Activated naive CD4-positive, alpha-beta T cell treated with anti-CD3 and anti-CD28 coated beads, Interleukin-2, amount 10 ng/mL, durations not matched to agents 7 days and 5 days (primary cell): ENCODE measurements at places on chromosomes 4 and X.

DNA sequence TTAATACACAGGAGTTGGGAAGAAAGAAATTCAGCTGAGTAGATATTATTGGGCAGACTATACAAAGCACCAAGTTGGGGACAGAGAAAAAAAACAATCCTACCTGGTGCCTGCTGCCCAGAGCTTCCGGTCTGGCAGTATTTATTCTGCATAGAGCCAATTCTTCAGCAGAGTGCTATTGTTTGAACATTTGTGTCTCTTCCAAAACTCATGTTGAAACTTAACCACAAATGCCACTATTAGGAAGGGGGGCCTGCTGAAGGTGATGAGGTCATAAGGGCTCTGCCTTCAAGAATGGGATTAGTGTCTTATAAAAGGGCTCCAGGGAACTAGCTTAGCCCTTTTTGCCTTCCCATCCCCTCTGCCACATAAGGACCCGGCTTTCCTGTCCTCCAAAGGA, 136.2 kb downstream of the EVC2 start:
- H3K27ac ChIP-seq = no peak overlapping the region
- H3K4me1 ChIP-seq = no peaks in the 10 kb centered on the region
- no peaks in the 10 kb centered on the region for H3K27me3 ChIP-seq
- H3K36me3 ChIP-seq = no peaks in the 10 kb centered on the region

GRCh38 chrX:70025464-70025863, 24.3 kb downstream of the AWAT2 start:
- no peaks in the 10 kb centered on the region for H3K27me3 ChIP-seq
- H3K4me1 ChIP-seq = peaks cover 64% of the 10 kb centered on the region
- no peak for DNase-seq
- no peak overlapping the region for H3K4me3 ChIP-seq
- no peak overlapping the region for H3K27ac ChIP-seq

DNA sequence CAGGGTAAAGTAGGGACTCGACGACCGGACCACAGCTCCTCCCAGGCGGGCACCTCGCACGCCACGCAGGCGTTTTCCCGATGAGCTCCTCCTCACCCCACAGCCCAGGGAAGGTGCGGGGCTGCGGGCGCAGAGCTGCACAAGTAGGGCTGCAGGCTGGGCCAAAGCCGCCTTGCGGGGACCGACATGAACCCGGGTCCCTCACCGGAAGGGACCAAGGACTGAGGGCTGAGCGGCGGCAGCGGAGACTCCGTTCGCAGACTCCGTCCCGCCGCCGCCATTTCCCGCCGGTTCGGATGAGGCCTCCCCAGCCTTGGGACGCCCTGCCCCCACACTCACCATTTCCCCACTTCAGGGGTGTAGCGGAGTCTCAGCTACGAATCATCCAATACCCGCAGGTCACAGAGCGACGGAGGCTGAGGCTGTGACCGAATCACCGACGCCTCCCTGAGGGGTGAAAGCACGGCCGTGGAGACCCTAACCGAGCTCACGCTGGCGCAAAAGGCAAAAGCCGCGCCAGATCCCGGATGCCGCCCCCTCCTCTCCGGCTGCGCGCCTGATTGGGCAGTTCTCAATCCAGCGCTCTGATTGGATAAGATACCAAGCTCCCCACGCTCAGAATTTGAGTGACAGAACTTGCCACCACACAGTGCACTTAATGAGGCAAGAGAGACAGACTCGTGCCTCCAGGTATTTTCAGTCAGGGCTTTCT, at the start of gene ZNF732:
ZNF732 (minus strand) TSS at position 506 of the 712 bp plus-strand sequence; CDS start at position 342, 164 bp downstream.
- H3K27me3 ChIP-seq = peaks cover 26% of the 10 kb centered on the region
- DNase-seq = no peak
- H3K27ac ChIP-seq = no peak within 1 kb of the TSS
- H3K36me3 ChIP-seq = peaks cover 7% of the 10 kb centered on the region

GRCh38 chr4:89356086-89356485, 48.5 kb upstream of the GPRIN3 start:
- H3K27me3 ChIP-seq = peaks cover 17% of the 10 kb centered on the region
- H3K27ac ChIP-seq = no peak overlapping the region
- no peak for DNase-seq
- H3K36me3 ChIP-seq = no peaks in the 10 kb centered on the region

DNA sequence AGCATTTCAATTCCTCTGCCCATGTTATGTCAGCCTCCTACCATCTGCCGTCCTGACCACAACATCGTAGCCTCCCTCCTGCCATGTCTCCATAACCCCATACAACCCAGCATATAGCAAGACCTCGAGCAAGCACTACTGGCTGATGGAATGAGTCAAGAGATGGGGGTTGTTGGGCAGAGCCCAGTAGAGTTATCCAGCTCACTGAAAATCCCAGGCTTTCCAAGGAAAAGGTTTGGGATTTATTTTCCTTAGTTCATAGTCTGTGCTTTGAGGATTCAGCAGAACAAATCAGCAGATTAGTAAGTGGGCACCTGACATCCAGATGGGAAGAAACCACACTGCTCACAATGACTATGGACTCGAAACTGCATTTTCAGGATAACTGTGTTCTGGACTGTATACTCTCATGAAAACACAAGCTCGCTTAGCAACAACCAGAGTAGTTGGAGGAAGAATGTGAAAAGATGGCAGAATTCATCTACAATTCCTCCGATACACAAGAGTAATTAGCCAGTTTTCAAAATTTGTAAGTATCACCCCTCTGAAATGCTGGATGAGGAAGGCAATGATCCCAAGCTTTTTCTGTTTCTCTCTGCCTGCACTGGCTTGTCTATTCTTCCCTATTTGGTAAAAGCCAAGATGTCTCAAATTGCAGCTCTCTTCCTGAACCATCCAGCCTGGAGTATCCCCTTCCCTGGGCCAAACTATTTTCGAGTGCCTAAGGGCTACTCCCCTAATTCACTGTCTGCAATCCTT, 186.2 kb upstream of the TBL1X start:
- DNase-seq = no peak
- H3K27me3 ChIP-seq = peaks cover 4% of the 10 kb centered on the region
- H3K36me3 ChIP-seq = peaks cover 3% of the 10 kb centered on the region

- DNase-seq = no peak
- H3K27ac ChIP-seq = no peak overlapping the region
- H3K4me3 ChIP-seq = no peak overlapping the region
- no peaks in the 10 kb centered on the region for H3K27me3 ChIP-seq
- no peaks in the 10 kb centered on the region for H3K4me1 ChIP-seq
These were observed 82.8 kb downstream of the MAGEB10 start for GRCh38 chrX:27890611-27891010.

GRCh38 chr4:53450773-53451172, 73.3 kb downstream of the FIP1L1 start:
- peaks cover 4% of the 10 kb centered on the region for H3K4me1 ChIP-seq
- no peaks in the 10 kb centered on the region for H3K27me3 ChIP-seq
- peaks cover 41% of the 10 kb centered on the region for H3K36me3 ChIP-seq
- H3K27ac ChIP-seq = no peak overlapping the region

- H3K27me3 ChIP-seq = peaks cover 85% of the 10 kb centered on the region
- no peak for DNase-seq
- H3K4me1 ChIP-seq = peaks cover 26% of the 10 kb centered on the region
These were observed 12.1 kb downstream of the FRG2 start for GRCh38 chr4:190014771-190015537.

- no peak for DNase-seq
- H3K36me3 ChIP-seq = no peaks in the 10 kb centered on the region
- no peak overlapping the region for H3K4me3 ChIP-seq
- no peak overlapping the region for H3K27ac ChIP-seq
- H3K4me1 ChIP-seq = no peaks in the 10 kb centered on the region
These were observed 29.5 kb downstream of the ABLIM2 start for GRCh38 chr4:8129136-8129535.

DNA sequence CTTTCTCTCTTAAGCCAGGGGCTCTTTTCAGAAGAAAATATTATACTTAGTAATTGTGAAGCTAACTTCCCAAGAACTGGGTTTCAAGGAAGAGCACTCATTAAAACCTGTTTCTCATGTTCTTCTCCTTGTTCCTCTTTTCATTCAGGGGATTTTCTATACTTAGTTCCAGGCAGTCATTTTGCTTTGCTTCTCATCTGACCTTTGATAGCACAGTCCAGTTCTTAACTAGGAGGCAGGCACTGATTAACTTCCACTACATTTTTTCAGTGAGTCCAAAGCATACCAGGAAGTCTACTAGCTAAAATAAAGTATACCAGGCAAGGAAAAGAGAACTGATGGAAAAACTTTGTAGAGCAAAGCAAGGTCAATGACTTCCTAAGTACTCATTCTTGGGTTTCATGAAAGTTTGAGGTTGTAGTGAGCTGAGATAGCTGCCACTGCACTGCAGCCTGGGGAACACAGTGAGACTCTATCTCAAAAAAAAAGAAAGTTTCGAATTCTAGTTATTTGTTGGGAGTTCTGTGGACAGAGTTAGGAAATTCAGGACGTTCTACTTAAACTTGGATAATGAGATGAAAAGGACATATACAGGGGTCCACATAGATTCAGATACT, 190.1 kb upstream of the HS3ST1 start:
- no peak overlapping the region for H3K27ac ChIP-seq
- DNase-seq = no peak
- H3K4me3 ChIP-seq = no peak overlapping the region
- H3K4me1 ChIP-seq = no peaks in the 10 kb centered on the region
- no peaks in the 10 kb centered on the region for H3K27me3 ChIP-seq

DNA sequence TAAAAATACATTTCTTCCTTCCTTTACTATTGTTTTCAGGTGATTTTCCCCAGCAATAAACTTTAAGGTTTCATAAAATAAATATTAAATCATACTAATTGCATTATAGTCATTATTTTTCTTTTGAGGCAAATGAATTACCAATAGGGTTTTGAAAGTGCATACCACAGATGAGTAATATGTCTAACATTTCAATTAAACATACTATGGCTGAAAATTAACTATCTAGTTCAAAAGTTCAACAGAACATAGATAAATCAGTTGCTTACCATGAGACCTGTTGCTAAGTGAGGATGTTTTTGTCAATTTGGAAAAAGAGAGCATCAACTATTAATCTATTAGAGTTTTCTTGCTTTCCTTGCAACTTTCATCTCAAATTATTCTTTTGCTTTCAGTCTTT, 35.0 kb downstream of the NPY5R start:
- H3K4me3 ChIP-seq = no peak overlapping the region
- no peaks in the 10 kb centered on the region for H3K4me1 ChIP-seq
- no peaks in the 10 kb centered on the region for H3K27me3 ChIP-seq
- DNase-seq = no peak
- H3K27ac ChIP-seq = no peak overlapping the region

- H3K27ac ChIP-seq = no peak overlapping the region
- H3K27me3 ChIP-seq = no peaks in the 10 kb centered on the region
- no peaks in the 10 kb centered on the region for H3K36me3 ChIP-seq
- peaks cover 2% of the 10 kb centered on the region for H3K4me1 ChIP-seq
- H3K4me3 ChIP-seq = no peak overlapping the region
These were observed 565.7 kb downstream of the PPARGC1A start for GRCh38 chr4:23324021-23324690.
